Right cardiac atrium (tissue), 5 donors: ENCODE measurements at places on chromosomes 1 and 21. TPM values are rescaled to one million over a fixed set of nuclear protein-coding genes. Genes with fewer than 3 reads are reported as not detected.
A peak's percentile ranks its signal among the peaks of the same experiment; 100 is the strongest.

GRCh38 chr1:234413485-234413884 lies 40.2 kb downstream of the COA6 start:
- no peak for DNase-seq

DNA sequence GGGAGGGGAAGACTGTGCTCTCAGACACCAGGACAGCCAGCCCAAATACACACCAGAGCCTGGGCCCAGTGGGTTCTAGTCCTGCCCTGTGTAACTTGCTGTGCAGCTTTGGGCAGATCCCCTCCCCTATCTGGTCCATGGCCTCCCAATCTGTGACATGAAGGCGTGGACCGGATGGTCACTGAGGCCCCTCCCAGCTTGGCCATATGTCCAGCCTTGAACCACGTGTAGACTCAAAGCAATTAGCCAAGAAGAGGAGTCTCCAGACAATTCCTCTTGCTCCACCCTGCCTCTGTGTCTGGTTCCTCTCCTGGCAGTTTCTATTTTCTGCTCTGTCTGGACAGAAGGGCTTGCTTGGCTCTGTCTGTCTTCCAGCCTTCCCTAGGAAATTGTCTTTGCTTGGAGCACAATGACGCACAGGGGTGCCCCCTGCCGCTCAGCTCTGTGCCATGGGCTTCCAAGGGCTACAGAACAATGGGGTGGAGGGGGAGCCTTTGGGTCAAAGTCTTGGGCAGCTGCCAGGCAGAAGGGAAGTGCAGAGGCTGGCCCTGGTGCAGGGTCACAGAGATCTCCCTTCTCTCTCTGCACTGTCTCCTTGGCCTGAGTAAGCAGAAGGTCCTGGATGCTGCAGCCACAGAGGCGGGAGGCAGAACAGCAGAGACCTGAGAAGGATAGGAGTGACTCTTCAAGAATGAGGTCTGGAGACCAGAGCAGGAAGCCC lies 66.1 kb downstream of the TENT5C start:
- peak; percentile 87 for DNase-seq

DNA sequence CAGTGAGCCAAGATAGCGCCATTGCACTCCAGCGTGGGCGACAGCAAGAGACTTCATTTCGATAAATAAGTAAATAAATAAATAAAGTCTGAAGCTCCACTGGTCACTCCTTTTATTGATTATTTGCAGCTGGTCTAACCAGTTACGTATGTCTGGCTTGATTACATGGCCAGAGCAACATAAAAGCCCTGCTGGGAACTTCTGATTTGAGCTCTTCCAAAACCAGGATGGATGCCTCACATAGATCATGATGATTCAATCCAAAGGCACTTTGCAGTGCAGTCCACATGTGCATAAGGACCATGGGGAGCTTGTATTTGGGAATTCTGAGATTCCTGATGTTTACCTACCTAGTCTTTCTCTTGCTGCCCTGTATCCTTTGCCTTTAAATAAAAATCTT lies 24.0 kb downstream of the NSUN4 start:
- no peak for DNase-seq

GRCh38 chr1:45945426-45945825 lies 142.0 kb downstream of the MAST2 start:
- no peak for DNase-seq

NPL gene
- total RNA-seq, result 9.5 TPM

- no peak for DNase-seq
Observed at GRCh38 chr1:226723657-226724532, 15.2 kb downstream of the ITPKB start.

- DNase-seq, result no peak
Observed at GRCh38 chr1:233981042-233981675, 76.7 kb downstream of the SLC35F3 start.

- peak; percentile 50 for DNase-seq
Observed at GRCh38 chr1:91803123-91803522, 82.8 kb downstream of the TGFBR3 start.

AMY2A gene
- 0.36 TPM for total RNA-seq

AMY1C gene
- not detected for total RNA-seq

CD1E gene
- 0.59 TPM for total RNA-seq

DNA sequence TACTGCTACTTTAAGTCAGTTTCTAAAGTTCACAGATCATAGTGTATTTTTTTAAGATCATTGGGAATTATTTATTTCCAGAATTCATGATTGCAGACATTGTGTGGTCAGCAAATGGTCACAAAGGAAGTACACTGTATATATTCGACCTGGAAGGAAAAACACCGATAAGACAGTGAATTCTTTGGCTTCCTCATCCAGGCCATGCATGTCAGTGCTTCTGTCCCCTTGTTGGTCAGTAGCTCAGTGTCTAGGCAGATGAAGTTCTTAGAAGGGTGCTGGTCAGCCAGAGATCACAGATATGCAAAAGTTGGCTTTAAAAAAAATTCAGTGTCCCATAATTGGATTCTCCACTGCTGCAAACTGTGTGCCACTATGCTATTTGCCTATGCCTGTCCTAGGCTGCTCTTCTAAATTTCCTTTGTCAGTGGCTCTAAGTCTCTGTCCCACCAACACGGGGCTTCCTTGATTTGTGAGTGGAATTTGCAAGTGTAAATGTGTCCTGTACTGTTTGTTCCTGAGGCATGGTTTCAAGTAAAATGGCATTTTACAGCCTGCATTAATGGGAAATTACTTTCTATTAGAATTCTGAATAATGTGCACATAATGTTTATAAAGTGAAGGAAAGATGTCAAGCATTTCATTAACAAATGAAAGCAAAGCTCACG lies 12.0 kb upstream of the VAMP4 start:
- DNase-seq, result no peak

GRCh38 chr1:6581561-6582305 lies 1.9 kb downstream of the ZBTB48 start:
- peak; percentile 52 for DNase-seq

DNA sequence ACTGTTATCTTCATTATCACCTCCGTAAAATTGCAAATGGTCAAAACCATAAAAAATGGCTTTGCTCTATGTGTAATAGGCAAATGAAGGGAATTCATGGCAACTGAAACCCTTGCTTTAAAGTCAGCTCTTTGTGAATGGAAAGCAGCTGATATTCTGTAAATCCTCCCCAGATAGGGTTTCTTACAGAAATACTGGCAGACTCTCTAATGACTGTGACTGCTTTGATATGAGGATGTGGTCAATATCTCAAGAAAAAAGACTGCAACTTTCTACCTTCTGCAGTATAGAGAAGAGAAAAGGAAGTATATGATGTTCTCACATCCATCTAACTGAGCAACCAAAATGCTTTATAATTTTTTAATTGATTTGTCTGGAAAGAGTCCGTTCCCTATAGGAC lies 193.1 kb downstream of the ST6GALNAC3 start:
- DNase-seq, result no peak

DNA sequence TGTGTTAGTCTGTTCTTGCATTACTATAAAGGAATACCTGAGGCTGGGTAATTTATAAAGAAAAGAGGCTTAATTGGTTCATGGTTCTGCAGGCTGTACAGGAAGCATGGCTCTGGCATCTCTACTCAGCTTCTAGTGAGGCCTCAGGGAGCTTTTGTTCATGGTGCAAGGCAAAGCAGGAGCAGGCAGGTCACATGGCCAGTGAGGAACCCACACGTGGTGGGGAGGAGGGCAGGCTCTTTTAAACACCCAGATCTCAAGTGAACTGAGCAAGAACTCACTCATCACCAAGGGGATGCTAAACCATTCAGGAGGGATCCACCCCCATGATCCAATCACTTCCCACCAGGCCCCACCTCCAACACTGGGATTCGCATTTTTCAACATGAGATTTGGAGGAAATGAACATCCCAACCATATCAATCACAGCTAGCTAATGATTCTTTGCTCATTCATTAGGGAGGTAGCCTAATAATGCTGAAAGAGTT lies 51.4 kb upstream of the RAP1A start:
- DNase-seq, result no peak

DNA sequence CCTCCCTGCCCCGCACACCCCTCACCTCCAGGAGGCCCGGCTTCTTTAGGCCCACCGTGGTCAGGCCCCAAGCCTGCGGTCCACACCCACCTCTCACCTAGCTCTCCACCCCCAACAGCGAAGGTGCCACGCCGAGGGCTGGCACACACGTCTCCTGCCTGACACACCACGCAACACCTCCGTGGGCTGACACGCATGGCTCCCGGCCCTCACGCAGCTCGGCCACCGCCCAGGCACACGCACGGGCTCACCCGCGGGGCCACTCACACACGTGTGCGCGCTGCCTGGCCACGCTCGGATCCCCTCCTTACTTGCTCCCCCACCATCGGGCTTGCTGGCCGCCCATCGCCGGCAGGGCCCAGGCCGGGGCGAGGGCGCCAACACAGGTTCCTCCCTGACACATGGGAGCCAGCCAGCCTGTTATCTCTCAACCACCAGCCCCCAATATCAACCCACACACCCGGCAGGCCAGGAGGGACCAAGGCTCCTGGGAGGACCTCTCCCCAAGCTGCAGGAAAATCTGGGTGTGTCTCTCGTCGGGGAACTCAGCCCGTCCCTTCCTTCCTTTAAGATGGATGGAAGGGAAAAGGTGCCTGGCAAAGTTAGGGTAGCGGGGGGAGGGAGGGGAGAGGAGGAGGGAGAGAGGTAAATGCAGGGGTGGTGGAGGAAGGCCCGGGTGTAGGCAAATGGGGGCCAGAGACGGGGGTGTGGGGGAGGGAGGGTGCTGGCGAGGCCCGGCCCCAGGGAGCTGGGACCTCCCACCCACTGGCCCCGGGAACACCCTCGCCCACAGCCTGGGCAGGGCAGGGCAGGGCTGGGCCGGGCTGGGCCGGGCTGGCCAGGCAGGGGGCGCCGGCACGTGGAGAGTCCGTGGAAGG lies 546 bp downstream of the ELOVL1 start:
- DNase-seq, result peak; percentile 77

FLG2 gene
- total RNA-seq, result not detected

OR2G6 gene
- not detected for total RNA-seq

- DNase-seq, result no peak
Observed at GRCh38 chr1:169670836-169671235, 40.6 kb downstream of the SELL start.

GRCh38 chr1:226453015-226453704 lies 45.3 kb upstream of the PARP1 start:
- DNase-seq, result no peak

CCDC30 gene
- total RNA-seq, result 2.1 TPM

- DNase-seq, result no peak
Observed at GRCh38 chr1:101120868-101121267, 95.3 kb upstream of the DPH5 start.

IRF2BP2 gene
- 123 TPM for total RNA-seq

GRCh38 chr21:32994305-32994704 lies 31.4 kb upstream of the OLIG2 start:
- DNase-seq, result no peak

CFHR1 gene
- not detected for total RNA-seq

CELF3 gene
- not detected for total RNA-seq

- no peak for DNase-seq
Observed at GRCh38 chr1:36520056-36520455, 37.3 kb upstream of the CSF3R start.

DNA sequence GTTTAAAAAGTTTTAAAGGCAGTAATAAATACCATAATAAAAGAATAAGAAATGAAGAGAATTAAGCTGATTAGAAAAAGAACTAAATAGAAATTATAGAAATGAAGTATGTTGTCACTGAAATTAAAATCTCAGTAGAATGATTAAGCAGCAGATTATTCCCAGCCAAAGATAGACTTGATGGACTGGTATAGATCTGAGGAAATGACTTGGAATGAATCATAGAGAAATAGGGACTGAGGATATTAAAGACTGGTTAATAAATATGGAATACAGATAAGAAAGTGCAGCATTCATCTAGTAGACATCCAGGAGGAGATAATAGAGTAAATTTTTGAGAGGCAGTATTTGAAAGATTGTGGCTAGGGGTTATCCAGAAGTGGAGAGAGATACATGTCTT lies 28.7 kb downstream of the MARK1 start:
- no peak for DNase-seq

DNA sequence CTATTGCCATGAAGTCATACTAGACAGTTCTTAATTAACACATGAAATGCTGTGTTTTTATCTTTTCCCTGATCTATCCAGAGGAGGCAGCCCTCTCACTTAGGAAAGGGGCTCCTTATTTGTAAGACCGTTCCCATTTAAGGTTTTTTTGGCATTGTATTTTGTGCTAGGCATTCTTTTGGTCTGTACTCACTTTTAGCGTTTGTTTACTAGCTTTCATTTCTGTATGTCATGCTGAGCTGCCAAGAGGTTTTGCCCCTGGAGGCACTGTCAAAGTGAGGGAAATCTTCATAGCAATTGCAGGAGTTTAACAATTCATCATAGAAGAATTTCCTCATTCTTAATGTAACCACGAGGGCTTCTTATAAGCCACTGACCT lies 59.5 kb downstream of the MTR start:
- DNase-seq, result no peak

GRCh38 chr1:203069030-203069747 lies 16.6 kb downstream of the MYOG start:
- no peak for DNase-seq

HSD11B1 gene
- total RNA-seq, result 4.3 TPM

- DNase-seq, result peak; percentile 73
Observed at GRCh38 chr1:229596925-229597699, 28.8 kb downstream of the TAF5L start.

- DNase-seq, result no peak
Observed at GRCh38 chr21:42530167-42530518, 16.5 kb downstream of the SLC37A1 start.

GRCh38 chr1:228472655-228473054 lies 14.5 kb upstream of the RNF187 start:
- no peak for DNase-seq

- DNase-seq, result no peak
Observed at GRCh38 chr1:58765006-58765405, 18.8 kb downstream of the JUN start.

DNA sequence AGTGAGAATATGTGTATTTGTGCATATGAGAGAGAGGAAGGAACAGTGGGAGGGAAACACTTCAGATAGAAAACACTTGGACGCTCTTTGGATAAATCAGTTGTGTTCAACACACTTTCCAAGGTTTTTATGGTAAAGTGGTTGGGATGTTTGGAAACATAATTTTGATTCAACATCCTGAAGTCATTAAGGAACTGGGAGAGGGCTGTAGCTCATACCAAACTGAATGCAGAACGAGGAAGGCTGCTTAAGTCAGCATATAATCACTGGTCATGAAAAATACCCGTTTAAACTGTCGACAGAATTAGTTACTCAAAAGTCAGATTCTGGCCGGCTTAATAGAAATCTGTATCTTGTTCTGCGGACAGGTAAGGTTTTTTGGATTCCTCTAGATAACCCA lies 14.9 kb downstream of the LIX1L start:
- no peak for DNase-seq
